GM10248 (cell line): ENCODE measurements at places on chromosomes 5 and 9.

DNA sequence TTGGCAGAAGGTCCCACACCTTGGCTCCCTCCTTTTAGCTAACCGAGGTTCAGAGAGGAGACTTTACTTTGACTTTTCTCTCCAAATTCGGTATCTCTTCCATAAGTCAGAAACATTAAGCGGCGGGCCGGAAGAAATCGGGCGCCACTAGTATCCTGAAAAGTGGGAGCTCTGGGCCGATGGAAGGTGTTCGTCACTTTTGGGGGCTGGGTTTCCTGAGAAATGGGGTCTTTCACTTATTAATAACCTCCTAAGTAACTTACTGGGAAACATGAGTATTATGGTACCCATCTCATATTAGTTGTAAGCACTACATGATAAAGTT is 716 bp downstream of the STX17 start:
- no peak for DNase-seq

DNA sequence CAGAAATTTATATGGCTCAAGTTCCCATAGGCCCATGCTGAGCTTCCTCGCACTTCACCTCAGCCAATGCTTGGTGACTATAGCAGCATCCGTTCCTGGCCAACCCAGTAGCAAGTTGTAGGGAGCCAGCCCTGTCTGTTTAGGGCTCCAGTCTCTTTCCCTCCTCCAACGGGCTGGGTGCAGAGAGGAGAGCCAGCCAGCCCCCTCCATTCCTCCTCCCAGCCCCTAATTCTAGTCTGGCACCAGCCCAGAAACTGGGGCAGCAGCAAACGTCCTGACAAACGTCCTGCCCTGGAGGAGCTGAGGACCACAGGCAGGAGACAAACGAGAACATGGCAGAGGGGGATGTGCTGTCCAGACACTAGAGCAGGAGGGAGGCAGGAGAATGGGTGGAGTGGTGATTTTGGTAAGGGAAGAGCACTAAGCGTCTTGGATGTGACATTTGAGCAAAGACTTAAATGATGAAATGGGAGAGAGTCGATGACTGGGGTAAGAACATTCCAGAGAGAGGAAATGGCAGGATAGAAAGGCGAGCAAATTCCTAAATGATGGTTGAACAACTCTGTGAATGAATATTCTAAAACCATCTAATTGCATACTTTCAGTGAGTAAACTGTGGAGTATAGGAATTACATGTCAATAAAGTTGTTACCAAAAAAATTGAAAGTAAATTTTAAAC is 222.5 kb upstream of the DAPK1 start:
- no peak for DNase-seq

DNA sequence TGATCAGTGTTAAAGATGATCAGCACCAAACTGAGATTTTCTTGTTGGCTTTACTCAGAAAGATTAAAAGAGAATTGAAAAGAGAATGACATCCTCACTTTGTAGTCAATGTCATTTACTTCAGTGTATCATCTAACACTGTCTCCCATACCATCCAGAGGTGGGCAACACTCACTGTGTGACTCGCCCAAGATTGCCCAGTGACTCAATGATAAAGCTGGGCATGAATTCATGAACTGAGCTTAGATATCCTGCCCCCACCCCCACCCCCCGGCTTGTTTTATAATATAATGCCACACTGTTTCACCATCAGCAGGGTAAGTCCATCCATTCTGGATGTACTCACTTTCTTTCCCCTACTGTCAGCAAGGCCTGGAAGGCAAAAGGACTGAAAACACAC is 242.2 kb downstream of the FAM114A2 start:
- no peak for DNase-seq

GRCh38 chr9:121289026-121289771 is 21.2 kb downstream of the GSN start:
- DNase-seq: no peak

DNA sequence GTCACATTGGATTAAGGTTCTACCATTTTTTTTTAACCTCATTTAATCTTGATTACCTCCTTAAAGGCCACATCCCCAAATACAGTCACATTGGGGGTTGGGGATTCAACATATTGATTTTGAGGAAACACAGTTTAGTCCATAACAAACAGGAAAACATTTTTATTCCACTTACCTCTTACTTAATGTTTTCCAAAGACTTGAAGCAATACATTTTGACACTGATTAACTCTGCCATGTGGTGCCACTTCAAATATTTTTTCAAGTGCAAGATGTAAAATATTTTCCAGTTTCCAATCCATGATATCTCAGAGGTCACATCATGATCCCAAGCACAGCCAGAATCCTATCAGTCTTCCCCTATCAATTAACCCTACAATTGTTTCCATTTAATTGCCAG is 548.0 kb downstream of the CSNK1G3 start:
- DNase-seq: no peak

DNA sequence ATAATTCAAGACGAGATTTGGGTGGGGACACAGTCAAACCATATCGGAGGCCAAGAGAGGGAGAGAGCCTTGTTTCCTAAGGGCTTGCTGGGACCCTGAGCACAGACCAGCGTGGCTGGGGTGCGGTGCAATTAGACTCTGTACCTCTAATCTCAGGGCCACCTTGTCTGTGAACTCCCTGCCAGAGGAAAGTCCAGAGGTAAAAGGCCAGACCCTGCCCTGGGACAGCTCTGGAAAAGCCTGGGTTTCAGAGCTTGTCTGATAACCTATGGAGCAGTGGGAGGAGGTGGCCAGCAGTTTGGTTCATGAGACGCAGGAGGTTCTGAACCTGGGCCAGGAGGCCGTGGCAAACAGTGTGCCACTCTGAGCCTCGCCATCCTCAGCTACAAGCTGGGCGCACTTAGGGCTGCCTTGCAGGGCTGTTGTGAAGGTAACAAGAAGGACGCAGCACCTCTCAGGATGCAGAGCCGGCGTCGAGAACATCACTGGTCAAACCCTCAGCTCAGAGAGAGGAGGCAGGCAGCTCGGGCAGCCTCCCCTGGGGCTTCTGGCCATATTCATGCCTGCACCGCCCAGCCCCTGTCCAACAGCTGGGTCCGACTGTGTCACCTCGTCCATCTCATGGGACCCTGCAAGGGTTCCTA is 4.8 kb upstream of the DOLPP1 start:
- no peak for DNase-seq

GRCh38 chr9:36980148-36980974 is 53.7 kb downstream of the PAX5 start:
- peak; percentile 53 for DNase-seq

GRCh38 chr9:115411516-115411915 is 293.6 kb upstream of the TNC start:
- DNase-seq: no peak
